ENCODE measurements at places on chromosomes 6 and 20.

- no peak for DNase-seq
These were observed 44.8 kb upstream of the TGM2 start for GRCh38 chr20:38209736-38210405.

DNA sequence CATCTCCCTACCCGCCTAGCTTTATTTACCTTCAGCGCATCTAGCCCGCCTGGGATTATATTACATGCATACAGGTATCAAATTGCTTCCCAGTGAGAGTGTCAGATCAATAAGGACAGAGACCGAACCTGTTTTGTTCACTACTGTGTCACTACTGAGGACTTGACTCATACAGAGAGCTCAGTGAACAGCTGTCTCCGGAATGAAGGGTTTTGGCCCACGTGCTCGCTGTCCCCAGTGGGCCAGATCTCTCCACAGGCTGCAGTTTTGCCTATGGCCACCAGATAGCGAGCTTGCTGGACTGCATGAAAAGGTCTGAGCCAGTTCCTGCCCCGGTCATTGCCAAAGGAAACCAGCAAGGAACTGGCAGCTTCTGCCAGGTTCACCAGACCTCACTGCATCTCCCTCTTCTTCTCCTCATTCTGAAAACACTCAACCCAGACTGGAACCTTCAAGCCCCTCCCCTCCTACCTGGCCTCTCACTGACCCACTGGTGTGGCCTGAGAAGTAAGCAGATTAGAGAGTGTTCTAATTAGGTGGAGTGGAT lies 150.8 kb downstream of the ZMYND8 start:
- no peak for DNase-seq

DNA sequence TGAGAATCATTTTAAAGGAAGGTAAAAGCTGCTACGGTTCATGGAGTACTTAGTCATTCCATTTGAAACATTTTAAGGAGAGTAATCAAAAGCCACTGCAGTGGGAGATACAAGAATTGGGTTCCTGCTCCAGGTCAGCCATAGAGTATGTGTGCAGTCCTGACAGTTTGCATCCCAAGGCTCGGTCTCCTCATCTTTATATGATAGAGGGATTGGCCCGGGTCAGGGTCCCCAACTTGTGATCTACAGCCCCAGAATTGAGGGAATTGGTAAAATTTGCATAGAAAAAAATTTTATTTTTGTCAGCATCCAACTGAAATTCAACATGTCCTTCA lies 147.4 kb upstream of the PRND start:
- no peak for DNase-seq

DNA sequence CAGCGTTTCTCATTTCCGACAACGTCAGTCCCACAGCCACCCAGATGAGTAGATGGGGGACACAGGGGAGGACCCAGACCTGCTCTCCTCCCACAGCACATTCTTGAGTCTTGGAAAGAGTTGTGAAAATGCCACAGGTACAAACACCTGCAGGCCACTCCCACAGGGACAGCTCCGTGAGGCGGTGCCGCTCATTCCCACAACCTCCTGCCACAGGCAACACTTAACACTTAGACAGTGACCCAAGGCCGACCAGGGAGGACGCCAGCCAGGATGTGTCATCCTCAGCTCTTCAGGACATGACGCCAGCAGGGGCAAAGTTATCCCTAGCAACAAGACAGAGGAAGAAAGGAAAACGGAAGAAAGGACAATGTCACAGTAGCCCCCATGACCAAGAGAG lies 22.9 kb upstream of the HLA-B start:
- no peak for DNase-seq

DNA sequence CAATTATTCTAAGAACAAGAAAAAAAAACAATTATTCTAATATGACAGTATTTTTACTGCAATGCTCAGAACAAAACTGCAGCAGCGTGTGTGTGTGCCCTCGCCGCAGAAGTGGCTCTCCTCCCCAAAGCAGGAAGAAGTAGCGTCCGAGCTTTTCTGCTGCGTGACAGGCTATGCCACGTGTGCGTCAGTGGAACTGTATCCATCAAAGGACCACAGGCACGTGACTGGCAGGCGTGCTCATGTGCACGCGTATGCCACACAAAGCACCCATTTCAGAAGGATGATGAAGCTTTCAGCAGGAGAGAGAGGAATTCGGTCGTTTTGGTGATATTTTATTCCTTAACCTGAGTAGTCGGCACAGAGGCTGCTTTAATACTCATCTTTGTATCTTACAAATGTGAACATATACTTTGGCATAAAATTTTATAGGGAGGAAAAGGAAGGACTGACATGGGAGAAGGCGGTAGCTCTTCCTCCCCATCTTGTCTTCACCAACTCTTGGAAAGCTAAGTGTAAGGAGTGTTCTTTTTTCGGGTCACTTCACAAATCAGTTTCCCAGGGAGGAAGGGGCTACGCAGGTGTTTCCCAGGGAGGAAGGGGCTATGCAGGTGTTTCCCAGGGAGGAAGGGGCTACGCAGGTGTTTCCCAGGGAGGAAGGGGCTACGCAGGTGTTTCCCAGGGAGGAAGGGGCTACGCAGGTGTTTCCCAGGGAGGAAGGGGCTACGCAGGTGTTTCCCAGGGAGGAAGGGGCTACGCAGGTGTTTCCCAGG lies 3.4 kb downstream of the TCFL5 start:
- DNase-seq, result no peak

DNA sequence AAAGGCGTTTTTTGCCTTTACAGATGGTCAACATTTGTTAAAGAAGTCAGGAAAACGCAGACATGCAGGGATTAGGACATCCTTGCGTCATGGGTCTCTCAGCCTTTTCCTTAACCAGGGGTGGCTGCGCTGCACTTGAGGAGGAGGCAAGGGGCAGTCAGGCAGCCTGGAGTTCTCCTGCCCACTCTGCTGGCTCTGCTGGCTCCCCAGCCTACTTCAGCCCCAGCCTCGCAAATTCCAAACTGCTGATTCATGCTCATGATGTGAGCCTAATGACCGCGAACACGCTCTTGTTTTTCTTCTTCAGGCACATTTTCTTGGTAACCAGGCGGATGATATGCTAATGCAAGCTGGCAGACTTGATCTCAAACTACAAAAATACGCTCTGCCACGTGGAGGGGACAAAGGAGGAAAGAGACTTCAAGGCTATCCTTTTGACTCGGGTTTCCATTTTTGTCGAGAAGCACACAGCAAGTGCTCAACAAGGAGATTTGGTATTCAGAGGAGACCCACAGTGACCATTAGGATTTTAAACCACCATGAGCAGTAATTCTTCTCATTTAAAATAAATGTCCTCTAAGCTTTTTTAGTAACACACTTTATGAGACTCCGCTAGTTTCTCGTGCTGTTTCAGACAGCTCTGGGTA lies 290.3 kb upstream of the STXBP5 start:
- peak; percentile 88 for DNase-seq

DNA sequence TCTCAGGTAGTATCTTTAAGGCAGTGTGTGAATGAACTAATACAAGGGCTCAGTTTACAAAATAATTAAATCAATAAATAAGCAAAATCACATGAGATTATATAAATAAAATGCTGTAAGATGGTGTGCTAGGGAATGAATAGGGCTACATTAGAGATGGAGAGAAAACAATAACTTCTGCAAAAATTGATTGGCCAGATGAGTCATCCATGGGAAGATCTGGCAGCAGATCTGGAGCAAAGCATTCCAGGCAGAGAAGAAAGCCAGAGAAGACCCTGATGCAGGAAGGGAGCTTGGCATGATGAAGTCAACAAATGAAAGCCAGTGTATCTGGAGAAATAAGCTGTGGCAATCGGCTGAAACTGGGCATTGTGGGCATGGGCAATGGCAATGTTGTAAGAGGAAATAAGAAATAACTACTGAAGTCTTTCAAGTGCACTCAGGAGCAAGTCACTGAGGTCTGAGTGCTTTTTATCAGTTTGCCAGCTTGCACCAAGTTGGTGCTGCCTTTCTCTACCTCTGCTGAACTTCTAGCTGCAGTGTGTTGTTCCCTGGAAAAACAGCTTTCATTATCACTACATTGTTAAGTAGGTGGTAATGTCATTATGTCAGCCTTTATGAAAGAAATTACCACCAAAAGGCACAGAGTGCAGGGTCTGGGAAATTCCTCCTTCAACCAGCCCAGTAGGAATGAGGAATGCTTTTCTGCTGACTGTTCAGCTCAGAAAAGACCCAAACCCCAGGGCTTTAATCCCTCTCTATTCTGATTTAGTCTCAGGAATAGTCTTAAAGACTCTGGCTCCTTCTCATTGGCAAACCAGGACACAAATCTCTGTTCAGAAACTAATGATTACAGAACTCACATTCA lies 231.6 kb downstream of the HTR1B start:
- DNase-seq, result no peak

DNA sequence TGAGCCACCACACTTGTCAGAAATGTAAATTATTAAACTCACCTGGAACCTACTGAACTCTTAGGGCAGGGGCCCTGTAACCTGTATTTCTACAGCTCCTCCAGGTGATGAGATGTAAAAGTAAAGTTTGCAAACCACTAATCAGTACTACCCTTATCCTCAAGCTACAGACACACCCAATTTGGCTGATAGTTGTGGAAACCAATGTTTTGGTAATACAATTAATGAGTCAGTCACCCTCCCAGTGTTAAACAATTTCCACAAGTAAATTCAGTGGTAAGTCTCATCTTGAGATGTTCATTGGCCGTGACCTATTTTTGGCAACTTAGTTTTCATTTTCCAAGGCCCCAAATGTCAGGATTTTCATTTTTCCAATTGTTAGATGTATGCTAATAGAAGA lies 29.6 kb downstream of the GCNT2 start:
- no peak for DNase-seq

GRCh38 chr6:47479140-47479508 lies 1.5 kb downstream of the CD2AP start:
- no peak for DNase-seq

DNA sequence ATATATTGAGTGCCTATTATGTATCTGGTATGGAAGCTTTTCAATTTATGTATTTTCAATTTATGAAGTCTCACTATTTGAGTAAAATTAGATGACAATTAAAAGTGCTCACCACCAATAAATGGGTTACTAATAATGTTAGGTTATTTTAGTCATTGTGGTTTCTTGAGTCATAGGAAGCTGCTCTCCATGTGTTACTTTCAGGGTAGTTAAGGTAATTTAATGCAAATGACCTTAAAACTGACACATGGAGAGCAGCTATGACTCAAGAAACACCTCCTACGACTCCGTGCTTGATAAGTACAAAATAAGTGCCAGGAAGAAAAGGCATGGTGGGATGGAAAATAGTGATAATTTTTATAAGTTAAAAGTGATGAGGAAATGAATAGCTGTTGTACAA lies 16.5 kb upstream of the TINAG start:
- DNase-seq, result no peak

GRCh38 chr6:37897818-37898515 lies 78.4 kb downstream of the ZFAND3 start:
- no peak for DNase-seq

DNA sequence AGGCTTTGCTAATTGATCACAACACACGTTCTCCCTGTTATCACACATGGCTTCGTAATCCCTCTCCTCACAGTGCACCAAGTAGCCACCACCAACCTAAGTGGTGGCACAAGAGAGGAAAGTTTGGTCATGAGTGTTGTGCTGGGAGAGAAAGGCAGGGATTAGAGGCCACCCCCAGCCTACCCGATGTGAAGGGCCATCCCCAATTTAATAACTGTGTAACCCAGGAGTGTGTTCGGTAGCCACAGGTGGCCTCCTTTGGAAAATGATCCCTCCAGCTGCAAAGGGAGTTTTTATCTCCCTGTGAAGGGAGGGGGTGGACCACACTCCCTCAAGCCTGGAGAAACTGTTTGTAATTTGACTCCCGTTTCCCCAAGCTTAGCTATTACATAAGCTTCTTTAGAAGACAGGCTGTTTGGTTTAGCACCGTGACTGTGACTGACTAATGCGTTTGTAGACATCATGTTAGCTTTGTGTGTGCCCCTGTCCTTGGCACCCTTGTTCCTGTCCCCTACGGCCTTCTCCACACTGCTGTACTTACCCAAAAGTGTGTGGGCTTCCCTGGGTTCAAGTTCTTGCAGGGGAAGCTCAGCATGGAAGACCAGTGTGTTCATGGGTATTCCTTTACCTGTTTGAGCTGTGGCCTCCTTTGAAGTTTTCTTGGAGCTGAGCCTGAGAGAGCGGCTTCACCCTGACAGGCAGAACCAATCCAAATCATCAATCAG lies 20.6 kb downstream of the PPP1R16B start:
- no peak for DNase-seq

GRCh38 chr6:69953491-69953890 lies 87.1 kb downstream of the COL19A1 start:
- DNase-seq, result no peak

DNA sequence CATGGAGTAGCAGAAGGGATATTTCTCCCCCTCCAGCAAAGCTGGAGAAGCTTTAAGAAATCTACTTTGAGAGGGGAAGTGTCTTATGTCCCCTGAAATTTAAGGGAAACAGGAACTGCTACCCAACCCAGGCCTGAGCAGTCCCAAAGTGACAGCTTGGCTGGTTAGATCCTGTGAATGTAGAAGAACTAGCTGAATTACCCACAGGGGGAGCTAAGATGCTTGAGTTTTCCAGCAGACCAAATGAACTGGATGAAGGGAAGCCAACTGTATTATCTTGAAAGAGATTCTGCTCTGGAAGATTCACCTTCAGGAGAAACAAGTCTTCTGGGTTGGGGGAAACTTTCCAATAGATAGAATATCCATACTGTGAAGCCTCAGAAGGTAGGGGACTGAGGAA lies 303.3 kb upstream of the MMS22L start:
- no peak for DNase-seq

- no peak for DNase-seq
These were observed 462.3 kb downstream of the CDC5L start for GRCh38 chr6:44849806-44850205.

DNA sequence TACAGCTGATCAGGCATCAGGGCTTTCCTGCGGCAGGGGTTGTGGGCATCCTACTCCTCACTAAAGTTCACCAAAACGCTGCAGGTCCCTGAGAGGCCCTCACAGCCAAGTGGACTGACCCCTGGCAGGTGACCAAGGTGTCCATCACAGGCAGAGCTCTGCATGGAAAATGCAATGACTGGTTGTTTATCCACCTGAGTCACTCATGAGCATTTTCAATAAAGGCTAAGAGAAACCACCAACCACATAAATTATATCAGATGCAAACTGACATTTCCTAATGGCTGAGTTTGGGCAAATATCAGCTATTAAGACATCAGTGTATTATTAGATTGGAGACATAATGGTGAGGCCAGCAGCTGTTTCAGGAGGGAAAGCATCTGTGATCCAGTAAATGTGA lies 152.7 kb upstream of the SYNDIG1 start:
- no peak for DNase-seq

- no peak for DNase-seq
These were observed 36.8 kb downstream of the NCR2 start for GRCh38 chr6:41371992-41372831.
